Left lung (tissue), 14 donors: ENCODE measurements at places on chromosomes 2 and 18. TPM values are rescaled to one million over a fixed set of nuclear protein-coding genes. Genes with fewer than 3 reads are reported as not detected.

GRCh38 chr2:60525899-60526298 is 27.6 kb downstream of the BCL11A start:
- DNase-seq, result no peak

DNA sequence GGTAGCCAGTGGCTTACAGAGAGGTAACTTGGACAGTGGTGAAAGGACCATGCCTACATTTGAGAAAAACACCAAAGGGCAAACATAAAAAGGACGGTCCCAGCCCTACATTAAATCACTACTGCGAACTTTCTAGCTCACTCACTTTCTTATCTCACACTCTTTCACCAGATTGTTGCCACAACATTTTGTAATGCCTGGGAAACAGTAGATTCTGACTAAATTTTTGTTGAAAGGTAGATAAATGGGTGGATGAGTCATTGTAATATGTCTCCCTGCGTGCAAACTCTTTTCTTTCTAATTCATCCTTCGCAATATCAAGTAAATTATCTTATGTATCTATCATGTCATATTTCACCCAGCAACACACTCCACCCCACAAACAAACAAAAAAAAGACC is 192.2 kb downstream of the IRS1 start:
- no peak for DNase-seq

DNA sequence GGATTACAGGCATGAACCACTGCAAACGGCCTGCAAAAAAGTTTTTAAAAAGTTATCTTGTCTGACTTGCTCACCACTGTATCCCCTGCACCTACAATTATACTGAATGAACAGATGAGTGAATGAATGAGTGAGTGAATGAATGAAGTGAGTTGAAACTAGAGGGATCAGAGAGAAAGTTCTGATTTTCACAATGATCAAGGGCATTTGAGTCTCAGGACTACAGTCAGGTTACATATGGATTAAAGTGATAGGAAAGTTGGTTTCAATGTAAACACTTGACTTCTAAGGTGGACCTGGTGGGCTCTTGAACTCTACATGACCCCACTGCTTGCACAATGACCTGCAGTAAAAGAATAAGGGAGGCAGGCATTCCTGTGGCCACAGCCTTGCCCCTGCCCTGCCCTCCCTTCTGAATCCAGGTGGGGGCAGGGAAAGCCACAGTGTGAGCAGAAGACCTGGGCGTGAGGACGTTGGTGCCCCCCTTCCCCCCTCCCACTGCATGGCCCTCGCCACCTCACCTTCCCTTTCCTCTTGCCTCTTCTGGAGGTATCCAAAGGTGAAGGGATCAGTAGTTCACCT is 10.7 kb downstream of the C2orf80 start:
- no peak for DNase-seq

The TWIST2 gene
- polyA plus RNA-seq, result 5.0 TPM

The CTDP1 gene
- polyA plus RNA-seq, result 12.3 TPM

DNA sequence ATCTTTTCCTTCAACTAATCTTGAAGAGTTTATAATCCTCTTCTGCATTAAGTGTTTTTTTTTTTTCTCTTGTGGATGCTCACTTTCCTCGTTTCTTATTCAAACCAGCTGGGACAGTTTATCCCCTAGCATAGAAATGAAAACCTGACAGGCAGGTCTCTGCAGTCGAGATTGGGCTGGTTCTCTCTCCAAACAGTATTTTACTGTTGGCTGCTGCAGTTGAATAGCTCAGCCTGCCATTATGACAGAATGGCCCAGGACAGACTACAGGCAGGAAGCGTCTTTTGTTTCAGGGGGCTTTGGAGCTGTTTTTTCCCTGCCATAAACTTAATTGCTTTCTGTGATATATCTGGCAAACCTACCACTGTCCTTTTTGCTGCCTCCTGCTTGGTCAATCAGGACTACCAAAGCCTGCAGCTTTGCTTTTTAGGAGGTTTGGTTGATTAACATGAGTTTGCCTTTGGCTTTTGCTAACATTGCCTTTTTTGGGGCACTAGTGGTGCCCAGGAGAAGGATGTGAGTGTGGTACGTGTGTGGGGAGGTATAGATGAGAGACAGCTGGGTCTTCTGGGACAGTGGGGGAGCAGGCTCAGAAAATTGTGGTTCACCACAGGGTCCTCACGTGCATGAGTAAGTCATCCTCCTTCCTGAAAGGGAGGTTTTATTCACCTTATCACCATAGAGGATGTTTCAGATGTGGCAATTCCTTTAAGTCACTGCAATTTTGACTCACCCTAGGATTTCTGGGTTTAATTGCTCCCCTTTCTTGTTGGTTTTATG is 128.7 kb downstream of the LYPD6B start:
- no peak for DNase-seq
